ENCODE measurements at places on chromosomes 6 and 20.

GRCh38 chr6:144675231-144675861 is 390.2 kb downstream of the UTRN start:
- DNase-seq: no peak

GRCh38 chr20:20513720-20514119 is 145.8 kb downstream of the INSM1 start:
- DNase-seq: no peak

DNA sequence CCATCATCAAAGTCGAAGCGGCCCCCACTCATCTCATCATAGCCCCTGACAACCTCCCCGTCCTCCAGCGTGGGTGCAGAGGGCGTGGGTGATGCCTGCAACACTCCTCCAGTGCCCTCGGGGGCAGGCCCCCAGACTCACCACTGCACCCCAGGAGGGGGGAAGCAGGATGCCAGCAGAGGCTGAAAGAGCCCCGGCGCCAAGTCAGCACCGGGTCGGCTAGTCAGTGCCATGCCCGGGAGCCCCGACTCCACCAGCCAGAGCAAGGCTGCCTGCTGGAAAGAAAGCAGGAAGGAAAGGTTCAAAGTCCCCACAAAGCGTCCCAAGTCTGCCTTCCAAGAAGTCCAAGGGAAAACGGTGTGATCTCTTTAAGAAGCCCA is 324 bp downstream of the JPH2 start:
- DNase-seq: no peak

DNA sequence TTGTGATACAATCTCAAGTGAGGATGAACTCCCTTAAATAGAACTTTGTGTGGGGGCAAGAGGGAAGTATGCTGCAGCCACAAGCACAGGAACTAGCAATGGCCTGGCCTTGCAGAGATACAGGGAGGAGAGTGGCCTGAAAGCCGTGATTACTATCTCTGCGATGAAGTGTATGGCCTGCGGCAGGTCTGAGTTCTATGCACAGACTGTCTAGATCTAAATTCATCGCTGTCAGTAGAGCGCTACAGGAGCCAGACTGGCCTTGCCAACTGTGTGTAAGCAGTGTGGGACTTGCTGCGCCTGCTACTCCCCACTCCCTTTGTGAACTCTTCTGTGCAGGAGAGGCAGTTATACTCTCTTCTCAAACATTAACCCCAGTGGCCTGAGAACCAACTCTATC is 997.0 kb downstream of the GRIK2 start:
- no peak for DNase-seq

GRCh38 chr6:56046576-56046975 is 171.2 kb upstream of the BMP5 start:
- no peak for DNase-seq

DNA sequence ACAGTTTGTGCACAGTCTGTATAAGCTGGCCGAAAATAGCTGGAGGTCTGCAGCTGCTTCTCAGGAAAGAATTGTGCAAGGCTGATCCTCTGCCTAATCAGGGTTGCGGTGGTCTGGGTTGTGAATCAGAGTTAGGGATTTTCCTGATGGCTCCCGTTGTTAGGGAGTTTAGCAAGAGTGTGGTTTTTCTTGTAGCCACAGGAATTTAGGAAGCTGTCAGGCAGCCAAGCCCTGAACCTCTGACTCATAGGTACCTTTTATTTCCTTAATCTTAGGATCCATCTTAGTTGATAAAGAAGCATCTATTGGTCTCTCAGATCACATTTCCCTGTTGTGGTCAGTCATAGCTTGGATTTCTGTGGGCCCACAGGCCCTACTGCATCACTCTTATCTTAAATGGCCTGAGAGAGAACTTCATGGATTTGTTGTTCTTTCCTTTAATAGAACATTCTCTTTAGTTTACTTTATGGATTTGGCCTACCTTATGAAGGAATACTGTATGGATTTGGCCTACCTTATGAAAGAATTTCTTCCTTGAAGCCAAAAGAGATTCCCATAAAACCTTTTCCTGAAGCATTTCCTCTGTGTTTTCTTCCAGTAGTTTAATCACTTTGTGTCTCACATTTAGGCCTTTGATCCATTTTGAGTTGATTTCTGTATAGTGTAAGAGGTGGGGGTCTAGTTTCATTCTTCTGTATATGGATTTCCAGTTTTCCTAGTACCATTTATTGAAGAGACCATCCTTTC is 10.3 kb downstream of the KIF25 start:
- DNase-seq: no peak
